ENCODE measurements at places on chromosomes 2 and 18.

DNA sequence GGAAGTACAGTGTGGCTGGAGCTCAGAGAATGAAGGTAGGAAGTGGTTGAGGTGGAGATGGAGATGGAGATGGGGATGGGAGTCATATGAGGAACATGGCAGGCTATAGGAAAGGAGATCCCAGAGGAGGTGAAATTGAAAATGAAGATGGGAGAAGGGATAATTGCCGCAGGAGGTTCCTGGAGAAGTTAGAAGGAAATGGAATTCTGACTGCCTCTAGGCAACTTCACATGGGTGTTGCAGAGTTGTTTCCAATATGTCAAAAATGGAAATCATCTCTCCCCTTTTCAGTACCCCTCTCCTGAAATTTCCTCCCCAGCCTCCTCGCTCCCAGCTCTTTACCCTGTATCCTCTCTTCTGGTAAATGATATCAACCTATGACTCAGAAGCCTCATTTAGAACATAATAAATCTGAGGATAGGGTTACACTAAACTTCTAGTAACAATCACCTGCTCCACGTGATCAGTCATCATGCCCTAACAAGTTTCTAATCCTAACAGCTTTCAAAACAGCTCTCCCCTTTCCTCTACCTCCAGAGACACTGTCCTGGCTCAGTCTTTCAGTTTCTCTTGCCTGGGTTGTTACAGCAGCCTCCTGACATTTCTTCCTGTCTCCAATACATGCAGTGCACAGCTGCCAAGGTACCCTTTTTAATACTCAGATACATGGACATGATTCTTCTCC, 201.9 kb upstream of the RBMS1 start:
- no peak for DNase-seq

GRCh38 chr2:59589881-59590280, 963.6 kb downstream of the BCL11A start:
- DNase-seq, result no peak

- DNase-seq, result no peak
Observed at GRCh38 chr2:222776792-222777191, 84.0 kb upstream of the ACSL3 start.

- no peak for DNase-seq
Observed at GRCh38 chr2:72198532-72199241, 51.0 kb upstream of the CYP26B1 start.

DNA sequence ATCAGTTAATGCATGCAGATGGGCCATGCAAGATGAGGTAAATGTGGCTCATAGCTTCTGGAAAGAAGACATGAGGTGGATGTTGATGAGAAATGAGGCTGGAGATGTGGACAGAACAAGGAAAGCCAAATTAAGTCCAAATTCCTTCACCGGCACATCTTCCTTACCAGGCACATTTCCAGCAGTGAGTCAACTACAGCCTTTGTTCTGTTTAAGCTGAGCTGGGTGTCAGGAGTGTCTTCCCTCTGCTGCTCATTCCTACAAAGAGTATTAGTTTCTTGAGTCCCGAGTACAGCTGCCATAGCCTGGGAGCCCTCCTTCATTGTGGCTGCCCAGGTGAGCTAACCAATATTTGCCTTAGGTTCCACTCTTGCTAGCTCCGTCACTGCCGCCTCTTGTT, 945.0 kb downstream of the SLC4A3 start:
- DNase-seq, result no peak

All from ascending aorta (tissue), 2 donors.